ENCODE measurements at places on chromosomes 4 and X. TPM values are rescaled to one million over a fixed set of nuclear protein-coding genes. Genes with fewer than 3 reads are reported as not detected.

DNA sequence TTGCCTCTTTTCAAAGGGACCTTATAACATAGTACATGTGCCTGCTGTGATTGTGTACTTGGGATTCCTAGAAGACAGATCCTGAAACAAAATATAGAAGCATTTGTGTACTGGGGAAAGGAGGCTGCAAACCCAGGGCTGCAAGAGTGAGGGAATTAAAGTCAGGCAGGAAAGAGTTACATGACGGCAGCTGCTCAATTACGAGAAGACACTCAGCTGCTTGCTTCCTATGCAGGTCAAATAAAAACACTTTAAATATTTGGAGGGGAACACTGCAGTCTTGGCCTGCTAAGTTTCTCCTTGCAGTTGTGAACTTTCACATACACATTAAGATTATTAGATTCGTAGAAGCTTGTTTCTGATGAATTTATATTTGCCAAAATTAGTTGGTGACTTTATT lies 191.9 kb upstream of the CXCL13 start:
- DNase-seq: no peak

DNA sequence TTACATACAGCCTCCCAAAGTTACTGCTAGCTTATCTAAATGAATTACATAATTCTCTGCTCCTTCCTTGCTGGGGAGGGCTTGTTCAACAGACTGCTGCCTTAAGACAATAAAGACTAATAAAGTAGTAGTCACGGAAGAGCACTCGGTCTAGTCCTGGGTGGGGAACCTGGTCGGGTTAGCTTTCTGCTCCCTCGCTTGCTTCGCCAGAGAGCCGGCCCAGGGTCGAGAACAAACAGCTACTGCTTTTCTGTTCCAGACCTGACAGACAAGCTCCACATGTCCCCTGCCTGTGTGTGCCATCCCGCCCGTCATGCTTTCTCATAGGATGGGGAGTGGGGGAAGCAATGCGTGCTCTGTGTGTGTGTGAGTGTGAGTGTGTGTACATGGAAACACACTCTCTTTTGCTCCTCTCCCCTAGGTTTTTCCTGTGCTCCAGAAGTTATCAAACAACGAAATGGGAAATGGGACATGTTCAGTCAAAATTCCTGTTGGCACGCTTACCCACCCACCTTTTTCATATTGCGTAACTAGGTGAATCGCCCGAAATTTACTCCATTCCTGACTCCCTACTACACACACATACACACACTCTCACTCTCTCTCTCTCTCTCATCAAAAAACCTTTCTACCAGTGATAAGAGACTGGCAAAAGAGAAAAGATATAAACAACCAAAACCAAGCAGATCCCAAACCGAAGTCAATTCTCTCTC lies 1.3 kb downstream of the NPY1R start:
- DNase-seq: no peak

- DNase-seq: no peak
These were observed 353.6 kb upstream of the RPS6KA3 start for GRCh38 chrX:20620306-20620705.

DNA sequence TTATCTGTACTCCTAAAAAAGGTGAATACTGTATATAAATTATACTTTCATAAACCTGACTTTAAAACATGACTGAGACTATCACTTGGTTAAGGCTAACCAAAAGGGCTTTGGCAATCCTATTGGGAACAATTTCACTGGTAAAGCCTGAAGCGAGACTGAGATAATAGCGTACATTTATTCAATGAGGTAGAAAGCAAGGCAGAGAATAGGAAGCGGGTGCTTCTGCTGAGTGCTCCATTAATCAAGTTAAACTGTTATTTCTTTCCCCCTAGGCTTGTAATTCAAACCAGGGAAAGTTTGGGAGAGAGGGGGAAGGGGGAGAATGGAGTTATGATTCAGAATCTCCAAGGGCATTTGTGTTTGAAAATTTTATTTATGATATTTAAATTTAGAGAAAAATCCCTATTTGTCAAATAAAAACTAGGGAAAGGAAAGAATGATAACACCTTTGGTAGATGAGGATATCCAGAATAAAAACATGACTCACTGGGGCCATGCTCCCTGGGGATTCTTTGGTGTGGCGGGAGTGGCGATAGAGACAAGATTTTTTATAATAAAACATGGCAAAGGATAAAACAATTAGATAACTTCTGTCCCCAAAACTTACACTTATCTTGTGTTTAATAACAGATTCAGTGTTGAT lies 34.6 kb upstream of the SORBS2 start:
- DNase-seq: no peak

DNA sequence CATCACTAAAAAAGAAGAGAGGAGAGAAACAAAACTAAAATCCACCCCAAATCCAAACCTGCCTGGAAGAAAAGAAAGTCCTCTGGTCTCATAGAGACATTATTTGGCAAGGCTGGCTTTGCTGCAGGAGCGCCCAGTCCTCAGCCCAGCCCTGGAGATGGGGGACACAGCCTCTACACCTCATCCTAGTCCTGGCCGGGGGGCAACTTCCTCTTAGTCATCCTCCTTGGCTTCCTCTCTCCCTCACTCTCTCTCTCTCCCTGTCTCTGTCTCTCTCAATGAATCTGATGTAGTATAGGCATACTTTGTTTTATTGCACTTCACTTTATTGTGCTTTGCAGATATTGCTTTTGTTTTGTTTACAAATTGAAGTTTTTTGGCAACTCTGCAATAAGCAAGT lies 55.8 kb upstream of the MAGEB10 start:
- DNase-seq: no peak

Gene RS1
- not detected for total RNA-seq

- no peak for DNase-seq
These were observed 80.6 kb downstream of the FRYL start for GRCh38 chr4:48699475-48699874.

DNA sequence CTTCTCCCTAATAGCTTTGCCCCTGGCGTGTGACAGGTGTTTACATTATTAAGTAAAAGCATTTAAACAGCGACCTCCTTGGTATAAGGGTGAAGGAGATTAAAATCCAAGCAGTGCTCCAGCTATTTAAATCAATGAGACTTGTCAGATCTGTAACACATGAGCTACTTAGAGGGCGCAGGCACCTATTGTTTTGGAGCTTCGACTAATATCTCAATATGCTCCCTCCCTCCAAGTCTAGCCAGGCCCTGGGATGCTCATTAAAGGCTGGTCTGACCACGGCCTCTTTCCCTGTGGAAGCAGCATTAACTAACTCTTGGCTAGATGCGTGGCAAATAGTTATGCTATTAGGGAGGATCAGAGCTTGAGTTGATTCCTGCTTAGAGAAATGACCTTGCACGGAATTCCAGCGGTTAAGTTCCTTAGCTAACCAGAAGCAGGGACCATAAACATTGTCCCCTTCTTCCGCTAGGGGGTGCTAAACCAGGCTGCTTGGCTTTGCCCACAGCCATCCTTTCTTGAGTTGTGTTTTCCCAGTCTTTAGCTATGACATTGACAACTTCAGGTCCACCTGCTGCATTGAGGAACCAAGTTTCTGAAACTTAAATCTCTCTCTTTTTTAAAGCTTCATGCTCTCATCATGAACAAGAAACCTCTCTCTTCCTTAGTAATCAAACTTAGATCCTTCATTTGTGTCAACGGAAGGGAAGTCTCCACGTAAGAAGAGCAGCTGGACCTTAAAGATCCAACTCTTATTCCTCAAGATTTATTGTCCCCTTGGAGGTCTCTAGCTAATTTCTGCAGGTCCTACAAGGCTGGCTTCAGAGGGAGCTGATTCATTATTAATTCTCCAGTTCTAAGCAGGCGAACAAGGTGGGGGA lies 80.7 kb upstream of the IGFBP7 start:
- DNase-seq: no peak

Gene RAB9B
- 0.08 TPM for total RNA-seq

DNA sequence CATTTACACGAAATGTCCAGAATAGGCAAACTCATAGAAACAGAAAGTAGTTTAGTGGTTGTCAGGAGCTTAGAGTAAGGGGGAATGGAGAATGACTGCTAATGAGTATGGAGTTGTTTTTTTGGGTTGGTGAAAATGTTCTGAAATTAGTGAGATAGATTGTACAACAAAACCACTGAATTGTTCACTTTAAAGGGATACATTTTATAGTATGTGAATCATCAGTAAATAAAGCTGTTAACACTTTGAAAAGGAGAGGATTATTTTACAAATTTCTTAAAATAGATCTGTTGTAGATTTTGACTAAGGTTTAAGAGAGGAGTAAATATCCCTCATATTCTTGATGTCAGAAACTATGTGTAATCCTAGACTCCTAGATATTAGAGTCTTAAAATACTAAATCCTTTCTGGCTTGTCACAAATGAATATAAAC lies 82.7 kb downstream of the RAPGEF2 start:
- no peak for DNase-seq

DNA sequence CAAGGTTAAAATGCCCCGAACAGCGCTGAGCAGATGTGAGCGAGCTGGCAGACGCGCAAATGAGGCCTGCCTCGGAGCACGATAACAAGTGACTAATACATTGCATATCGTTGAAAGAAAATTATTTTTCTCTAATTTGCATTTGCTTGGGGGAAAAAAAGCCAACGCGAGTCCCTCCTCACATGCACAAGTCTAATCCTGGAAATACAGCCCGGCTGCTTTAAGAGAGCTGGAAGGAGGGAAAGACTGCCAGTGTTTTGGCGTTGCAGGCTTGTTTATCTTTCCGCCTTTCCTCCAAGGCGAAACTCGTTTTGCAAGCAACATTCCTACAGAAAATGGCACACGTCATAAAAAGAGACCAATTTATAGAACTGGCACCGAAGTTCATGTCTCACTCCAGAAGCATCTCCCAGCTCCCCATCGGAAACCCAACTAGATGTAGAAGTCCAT lies 12.6 kb downstream of the BCOR start:
- no peak for DNase-seq
